Activated naive CD4-positive, alpha-beta T cell treated with anti-CD3 and anti-CD28 coated beads, Interleukin-2, amount 50 U/mL, for 16 hours (primary cell): ENCODE measurements at places on chromosomes 3 and 15.

- no peak for DNase-seq
Observed at GRCh38 chr3:58725326-58725853, 58.8 kb upstream of the FAM3D start.

DNA sequence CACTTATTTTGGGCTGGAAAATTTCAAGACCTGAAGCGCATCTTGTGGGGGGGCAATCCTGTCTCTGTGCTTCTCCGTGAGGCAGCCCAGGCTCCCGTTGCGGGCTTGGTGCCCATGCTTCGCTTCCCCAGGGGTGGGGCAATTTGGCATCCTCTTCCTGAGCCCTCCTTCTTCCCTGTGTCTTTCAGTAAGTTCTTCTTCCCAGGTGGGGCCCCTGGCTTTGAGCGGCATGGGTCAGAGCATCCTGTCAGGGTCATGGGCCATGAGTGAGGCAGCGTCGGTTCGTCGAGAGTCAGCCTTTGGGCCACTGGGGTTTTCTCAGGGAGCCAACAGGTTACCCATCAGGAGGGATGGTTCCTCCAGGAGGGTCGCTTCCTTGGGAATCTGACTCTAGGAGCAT is 200.7 kb downstream of the UBE3A start:
- no peak for DNase-seq

DNA sequence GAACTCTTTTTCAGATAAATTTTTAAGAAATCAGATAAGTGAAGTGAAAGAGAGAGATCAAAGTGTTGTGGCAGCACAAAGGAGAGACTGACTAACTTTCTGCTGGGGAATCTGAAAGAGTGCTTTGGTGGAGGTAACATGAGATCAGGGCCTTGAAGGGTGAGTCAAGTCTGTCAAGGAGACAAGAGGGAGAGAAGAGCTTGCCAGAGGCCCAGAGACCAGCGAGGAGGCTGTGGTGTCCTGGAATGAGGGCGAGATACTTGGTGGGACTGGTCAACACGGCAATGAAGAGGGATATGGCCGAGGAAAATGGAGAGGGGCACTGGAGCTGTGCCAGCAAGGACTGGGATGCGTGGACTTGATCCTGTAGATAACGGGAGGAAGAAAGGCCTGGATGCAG is 4.6 kb downstream of the TADA3 start:
- DNase-seq = no peak

DNA sequence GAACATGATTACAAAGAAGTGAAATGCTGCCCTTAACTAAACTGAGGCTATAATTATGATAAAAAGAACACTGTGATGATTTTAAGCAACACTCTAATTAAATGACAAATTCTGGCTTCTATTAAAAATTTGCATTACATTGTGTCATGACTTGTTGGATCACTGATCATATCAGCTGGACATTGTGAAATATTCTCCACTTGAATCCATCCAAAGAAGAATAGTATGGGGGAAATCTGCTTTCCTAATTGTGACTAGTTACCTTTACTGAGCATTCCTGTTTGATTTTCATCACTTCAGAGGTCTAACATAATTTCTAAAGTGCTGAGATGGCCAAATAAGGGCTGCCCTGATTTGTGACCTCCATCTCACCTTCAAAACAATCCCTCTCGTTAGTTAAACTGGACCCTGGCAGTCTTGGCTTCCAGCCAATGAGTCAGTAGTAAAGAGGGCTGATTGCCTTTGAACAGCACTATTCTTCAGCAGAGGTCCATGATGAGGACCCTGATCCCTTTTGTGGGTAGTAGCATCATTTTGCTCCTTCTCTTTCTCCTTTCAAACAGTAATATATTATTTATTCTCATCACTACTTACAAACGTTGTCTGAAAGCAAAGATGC is 53.5 kb upstream of the LEKR1 start:
- DNase-seq = no peak

GRCh38 chr3:11136830-11137626 is 17.3 kb upstream of the HRH1 start:
- DNase-seq = no peak

DNA sequence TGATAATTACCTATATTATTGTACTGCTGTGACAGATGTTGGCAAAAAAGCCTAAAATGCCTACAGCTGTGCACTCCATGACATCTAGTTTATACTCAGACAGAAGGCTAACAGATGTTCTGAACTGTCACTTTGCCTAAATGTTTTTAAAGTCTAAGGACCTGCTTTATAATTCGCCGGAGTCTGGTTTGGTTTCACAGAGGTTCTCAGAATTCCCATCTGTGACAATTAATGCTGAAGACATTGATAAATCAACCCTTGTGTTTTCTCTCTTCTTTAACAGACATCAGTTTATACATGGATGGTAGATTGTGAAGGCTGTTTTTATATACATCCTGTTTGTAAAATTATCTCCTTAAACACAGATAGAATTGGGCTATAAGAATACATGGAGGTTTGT is 19.8 kb upstream of the SOX2 start:
- no peak for DNase-seq

DNA sequence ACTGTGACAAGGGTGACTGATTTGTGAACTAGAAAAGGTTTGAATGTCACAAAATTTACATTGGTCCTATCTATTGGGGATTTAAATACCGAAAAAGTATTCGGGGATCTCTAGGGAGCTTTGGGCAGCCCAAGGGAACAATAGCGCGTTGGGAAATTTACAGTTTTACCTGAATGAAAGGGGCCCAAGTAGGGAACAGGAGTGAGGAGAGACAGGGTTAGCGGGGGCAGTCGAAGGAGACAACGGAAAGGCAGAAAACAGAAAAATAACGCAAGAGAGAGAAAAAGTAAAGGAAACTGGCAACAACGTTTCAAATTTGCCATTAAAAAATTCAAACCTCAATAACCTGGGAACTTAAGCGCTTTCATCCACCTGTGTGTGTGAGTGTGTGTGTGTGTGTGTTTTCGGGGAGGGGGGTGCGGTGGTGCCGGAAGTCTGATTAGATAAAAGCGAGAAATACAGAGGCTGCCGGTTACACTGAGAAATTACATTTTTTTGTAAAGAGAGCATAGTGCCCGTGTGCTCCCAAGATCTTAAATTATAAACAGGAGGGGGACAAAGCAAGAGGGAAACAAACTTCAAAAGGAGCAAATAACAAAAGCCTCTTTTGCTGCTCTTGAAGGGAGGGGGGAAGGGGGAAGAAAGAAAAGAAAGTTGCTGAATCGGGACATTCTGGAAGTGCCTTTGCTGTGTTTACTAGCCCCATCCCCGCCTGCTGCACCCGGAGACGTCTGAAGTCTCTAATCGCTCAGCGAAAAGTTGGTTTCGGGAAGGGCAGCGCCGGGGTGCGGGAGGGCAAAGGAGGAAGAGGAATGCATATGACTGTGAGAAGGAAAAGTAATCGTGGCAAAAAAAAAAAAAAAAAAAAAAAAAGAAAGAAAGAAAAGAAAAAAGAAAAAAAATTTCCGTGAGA is 721 bp upstream of the ZIC1 start:
- no peak for DNase-seq

GRCh38 chr3:153050978-153051377 is 111.0 kb upstream of the RAP2B start:
- no peak for DNase-seq

DNA sequence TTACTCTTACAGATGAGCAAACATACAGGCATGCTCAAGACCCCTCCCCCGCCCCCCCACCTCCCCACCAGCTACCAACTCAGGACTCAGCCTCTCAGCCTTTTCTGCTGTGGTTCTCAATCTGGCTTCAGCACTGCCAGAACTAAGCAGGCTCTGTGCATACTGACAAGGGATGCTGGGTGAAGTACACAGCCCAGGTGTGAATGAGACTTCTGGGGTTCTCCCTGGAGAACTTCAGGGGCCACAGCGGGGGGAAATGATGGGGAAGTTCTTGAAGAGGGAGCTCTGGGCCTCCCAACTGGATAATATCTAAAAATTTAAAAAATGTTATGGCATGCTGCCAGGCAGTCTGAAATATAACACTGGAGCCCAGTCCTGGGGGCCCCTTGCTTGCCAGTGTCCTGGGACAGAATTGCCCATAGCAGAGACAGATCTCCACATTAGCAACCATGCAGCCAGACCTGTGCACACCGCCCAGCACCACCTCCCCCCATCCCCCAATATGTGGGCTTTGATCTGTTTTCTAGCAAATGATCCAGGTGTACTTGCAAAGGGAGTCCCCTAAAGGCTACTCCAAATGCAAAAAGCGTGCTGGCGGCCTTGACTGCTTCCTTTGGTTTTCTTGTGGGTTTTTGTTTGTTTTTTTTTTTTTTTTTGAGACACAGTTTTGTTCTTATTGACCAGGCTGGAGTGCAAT is 41.4 kb downstream of the PGPEP1L start:
- DNase-seq = no peak

DNA sequence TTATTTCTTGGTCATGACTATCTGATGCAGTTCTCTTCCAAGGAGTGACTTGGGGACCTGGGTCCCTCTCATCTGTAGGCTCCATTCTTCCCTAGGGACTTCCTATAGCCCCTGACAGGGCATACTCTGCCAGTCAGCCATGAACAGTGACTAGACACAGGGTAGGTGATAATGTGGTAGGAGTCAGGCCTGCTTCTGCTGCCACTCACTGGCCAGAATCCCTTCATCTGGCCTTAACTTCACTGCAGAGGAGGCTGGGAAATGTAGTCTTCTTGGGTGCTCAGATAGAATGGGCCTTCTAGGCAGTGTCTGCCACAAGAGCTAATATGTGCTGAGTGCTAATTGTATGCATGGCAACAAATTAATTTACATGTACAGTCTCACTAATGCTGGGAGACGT is 84.5 kb downstream of the CACNA2D3 start:
- no peak for DNase-seq

DNA sequence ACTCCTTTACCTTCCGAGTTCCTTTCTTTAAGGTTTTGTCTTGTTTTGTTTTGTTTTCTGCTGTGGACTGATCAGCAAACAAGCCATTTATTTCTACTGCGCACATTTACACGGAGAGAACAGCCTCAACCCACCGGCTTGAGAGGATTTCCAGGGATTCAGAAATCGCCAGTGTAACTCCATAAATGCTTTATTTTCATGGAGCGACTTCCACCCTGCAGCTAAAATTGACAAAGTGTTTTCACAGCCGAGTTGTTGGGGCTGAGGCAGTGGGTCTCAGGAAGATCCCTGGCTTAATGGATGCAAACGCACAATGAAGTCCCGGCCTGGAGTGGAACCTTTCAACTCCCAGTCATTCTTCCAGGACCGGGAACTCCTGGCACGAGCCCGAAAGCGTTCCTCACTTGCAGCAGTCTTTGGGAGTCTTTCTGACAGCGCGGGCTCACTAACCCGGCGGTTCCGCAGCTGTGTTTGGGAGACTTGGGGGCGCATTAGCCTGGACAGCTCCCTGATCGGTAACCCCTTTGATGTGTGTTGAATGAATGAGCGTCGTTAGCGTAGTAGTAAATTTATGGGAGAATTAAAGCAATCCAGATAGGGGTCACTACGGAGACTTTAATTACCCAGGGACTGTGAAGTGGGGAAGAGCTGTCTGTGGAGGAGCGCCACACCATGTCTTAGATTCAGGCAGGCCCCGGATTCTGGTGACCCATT is 785 bp upstream of the MYRIP start:
- DNase-seq = no peak

DNA sequence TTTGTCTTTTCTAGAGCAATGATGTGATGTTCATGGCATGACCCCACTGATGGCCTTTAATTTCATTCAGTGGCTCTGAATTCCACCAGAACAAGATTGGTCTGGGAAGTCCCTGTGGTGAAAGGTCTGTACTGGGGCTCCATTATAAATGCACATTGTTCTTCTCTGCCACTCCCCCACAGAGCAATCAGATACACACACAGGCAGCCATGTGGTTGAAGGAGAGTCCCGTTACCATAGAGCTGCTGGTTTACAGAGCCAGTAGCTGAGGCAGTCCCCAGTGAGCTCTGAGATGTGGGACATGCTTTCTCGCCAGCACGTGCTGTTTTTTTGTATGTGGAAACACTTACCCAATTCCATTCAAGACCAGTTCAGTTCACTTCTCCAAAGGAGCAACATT is 172.7 kb upstream of the TRIM42 start:
- no peak for DNase-seq

DNA sequence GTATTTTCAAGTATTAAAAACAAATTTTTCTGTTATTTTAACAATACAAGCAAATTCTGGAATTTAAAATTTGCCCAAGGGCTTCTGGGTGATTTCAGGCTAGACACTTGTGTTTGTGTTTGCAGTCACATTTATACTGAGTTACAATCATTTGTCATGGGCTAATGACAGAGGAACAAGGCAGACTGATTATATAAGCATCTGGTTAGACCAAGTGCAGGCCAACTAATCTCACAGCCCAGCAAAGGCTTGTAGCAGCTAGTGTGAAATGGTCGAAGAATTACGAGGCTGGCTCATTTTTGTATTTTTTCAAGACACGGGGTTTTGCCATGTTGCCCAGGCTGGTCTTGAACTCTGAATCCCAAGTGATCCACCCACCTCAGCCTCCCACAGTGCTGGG is 52.1 kb downstream of the CMTM8 start:
- no peak for DNase-seq

GRCh38 chr3:30082652-30083051 is 523.7 kb upstream of the TGFBR2 start:
- DNase-seq = no peak

- no peak for DNase-seq
Observed at GRCh38 chr15:51841406-51842040, 12.1 kb downstream of the TMOD3 start.

DNA sequence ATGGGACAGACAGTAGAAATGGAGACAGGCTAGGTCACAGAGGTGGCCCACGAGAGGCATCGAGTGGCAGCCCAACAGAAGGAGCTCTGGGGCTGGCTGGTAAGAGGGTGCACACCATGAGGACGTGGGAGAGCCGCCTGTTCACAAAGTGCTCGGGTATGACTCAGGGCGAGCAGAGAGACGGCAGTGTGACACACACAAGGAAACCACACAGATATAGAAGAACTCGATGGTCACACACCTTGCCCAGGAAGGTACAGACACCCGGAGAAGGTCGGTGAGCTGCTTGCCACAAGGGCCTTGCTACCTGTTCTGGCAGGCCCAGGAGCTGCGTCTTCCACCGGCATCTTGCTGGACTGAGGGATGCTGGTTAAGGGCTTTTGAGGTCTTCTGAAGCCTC is 50.2 kb downstream of the CA12 start:
- no peak for DNase-seq
